IMR-90 (cell line): ENCODE measurements at places on chromosomes 16 and 17.

DNA sequence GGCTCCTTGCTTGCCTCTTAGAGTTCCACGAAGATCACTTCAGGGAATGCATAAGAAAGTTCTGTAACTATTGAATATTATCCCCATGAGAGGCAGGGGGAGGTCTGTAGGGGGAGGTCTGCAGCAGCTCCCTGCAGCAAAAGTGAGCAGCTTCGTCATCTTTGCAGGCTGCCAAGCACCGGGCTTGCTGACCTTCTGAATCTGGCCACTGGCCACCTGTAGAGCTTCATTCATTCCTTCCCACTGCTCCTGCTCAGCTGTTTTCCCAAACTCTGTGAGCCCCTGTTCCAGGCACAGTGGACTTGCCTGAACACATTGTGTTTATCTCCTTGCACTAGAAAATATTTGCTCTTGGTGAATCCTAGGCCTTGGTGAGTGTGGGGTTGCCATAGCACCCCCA is 443.3 kb downstream of the HAPSTR1 start:
- no peak for DNase-seq

DNA sequence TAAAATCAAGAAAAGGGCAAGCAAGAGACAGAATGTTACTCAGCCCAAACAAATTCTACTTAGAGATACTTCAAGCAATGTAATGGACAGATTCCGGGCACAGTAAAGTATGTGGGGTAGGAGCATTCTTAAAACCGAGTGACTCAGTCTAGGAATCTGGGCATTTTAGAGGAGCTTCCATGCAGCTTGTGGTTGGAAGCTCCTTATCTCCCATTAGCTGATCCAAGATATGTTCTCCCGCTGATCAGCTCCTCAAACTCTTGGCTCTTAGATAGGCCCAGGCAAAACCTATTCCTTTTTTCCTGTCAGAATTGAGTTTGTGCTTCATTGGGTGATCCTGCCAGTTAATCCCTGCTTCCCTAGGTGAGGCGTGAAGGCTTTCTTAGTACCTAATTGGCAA is 303.3 kb downstream of the CEP112 start:
- DNase-seq: peak; percentile 66

- DNase-seq: no peak
Observed at GRCh38 chr17:58840820-58841612, 85.4 kb downstream of the PPM1E start.

- no peak for DNase-seq
Observed at GRCh38 chr16:67531247-67531646, 2.6 kb downstream of the RIPOR1 start.

DNA sequence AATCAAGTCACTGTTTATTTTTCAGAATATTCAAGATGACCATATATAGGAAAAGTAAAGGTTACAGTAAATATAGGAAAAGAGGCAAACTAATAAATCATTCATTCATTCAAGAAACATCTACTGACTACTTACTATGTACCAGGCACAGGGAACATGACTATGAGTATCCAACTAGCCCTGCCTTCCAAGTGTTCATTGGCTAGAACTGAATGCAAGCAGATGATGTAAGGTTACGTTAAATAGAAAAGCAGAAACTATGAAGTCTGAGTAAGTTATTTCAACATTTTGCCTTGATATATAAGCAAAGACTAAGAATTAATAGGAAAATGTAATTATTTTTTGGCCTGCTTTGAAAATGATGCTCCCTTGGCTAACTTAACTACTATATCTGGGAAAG is 36.7 kb downstream of the SPAG9 start:
- DNase-seq: no peak
